ENCODE measurements at places on chromosomes 11 and 22. TPM values are rescaled to one million over a fixed set of nuclear protein-coding genes. Genes with fewer than 3 reads are reported as not detected.

UPK3A gene
- total RNA-seq = not detected

MS4A15 gene
- not detected for total RNA-seq

TRIM29 gene
- total RNA-seq = not detected

PATE2 gene
- not detected for total RNA-seq

KCNQ1OT1 gene
- 0.39 TPM for total RNA-seq

PELI3 gene
- total RNA-seq = 10.0 TPM

TRIOBP gene
- 56.2 TPM for total RNA-seq

DKK3 gene
- 338 TPM for total RNA-seq

CFAP300 gene
- 16.8 TPM for total RNA-seq

TEX54 gene
- not detected for total RNA-seq

OR52A1 gene
- total RNA-seq = not detected

CATSPER1 gene
- not detected for total RNA-seq

GRIA4 gene
- total RNA-seq = 26.6 TPM

CTSF gene
- total RNA-seq = 20.9 TPM

CPT1B gene
- 0.52 TPM for total RNA-seq

NCF4 gene
- total RNA-seq = not detected
